ENCODE measurements at places on chromosomes 1 and 21.

- DNase-seq = no peak
Observed at GRCh38 chr1:67748630-67749029, 63.6 kb downstream of the GADD45A start.

- DNase-seq = no peak
Observed at GRCh38 chr1:3440300-3440681, 14.2 kb upstream of the ARHGEF16 start.

DNA sequence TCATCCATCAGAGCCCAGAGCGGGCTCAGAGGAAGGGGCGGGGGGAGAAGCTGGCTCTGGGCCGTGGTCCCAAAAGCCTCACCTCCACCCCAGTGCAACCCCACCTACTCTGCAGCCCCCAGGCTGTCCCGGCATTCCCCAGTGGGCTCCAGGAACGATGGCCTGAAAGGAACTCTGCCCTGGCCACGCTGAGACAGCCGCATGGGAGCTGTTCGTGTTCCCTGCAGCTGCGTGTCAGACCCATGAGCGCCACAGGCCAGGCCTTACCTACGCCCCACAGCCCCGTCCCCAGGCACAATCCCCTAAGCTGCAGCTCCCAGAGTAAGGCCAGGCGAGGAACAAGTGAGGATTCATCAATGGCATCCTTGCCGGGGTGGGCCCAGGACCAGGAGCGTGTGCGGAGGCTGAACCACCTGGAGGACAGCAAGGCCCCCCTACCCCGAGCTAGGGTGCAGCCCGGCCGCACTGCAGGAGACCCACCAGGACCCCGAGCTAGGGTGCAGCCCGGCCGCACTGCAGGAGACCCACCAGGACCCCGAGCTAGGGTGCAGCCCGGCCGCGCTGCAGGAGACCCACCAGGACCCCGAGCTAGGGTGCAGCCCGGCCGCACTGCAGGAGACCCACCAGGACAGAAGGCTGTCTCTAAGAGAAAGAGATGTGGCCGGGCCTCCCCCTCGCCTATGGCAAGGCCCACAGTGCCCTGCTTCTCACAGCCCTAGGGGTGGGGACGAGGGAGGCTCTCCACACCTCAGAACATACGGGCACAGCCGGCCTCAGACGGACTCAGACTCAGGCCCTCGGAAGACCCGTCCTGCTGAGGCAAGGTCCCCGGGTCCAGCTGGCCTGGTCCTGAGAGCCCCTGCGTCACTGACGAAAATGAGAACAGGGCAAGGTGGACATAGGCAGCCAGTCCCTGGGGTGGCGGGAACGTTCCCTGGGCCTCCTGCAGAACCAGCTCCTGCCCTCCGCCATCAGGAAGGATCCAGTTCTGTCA is 26.5 kb upstream of the ARHGEF16 start:
- DNase-seq = no peak

DNA sequence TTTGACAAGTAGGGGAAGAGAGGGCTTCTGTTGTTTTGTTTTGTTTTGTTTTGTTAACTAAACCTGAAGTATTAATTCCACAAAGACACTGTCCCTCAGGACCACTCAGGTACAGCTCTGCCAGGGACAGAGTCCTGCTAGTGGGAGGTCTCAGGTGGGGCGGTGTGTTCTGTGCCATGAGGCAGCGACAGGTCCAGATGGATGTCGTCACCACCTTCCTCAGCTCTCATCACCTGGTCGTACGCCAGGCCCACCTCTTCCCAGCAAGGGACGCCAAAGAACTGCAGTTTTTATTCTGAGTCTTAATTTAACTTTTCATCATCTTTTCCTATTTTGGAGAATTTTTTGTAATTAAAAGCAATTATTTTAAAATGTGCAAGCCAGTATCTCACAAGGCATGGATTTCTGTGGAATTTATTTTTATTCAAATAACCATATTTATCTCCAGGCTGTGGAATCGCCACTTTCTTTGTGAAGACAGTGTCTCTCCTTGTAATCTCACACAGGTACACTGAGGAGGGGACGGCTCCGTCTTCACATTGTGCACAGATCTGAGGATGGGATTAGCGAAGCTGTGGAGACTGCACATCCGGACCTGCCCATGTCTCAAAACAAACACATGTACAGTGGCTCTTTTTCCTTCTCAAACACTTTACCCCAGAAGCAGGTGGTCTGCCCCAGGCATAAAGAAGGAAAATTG is 62.5 kb downstream of the POFUT2 start:
- no peak for DNase-seq

DNA sequence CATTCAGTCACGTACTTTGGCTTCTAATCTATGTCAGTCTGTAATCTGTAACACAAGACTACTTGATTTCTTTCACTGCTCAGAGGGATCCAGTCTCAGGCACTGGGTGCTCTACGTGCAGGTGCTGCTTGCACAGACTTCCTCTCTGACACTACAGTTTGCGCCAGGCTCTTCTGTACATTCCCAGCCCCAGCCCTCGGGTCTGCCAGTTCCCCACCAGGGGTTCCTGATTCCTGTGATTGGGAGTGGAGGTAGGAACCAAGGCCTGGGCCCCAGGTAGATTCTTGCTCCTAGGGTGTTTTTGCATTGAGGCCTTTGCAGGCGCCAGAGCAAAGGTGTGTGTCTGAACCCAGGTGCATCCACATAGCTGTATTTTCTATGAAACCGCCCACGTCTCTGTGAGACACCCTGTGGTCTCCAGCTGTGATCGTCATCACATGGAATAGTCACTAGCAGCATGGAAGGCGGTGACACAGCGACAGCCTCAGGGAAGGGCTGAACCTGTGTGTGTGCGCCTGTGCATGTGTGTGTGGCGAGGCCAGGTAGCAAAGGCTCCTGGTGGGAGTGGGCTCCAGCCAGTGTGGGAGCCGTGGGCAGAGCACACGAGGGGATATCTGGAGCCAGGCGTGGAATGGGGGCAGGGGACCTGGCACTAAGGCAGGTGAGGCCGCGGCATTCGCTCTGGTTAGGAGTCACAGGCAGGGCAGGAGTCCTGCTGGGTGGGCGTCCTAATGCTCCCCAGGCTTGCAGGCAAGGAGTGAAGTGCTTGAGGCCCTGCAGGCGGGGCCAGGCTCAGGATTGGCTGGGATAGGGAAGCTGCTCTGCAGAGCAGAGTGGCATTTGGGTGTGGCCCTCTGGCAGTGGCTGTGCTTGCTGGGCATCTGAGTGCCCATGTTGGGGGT is 5.2 kb downstream of the GJC2 start:
- no peak for DNase-seq

- no peak for DNase-seq
Observed at GRCh38 chr21:29443411-29444010, 144.8 kb downstream of the BACH1 start.

DNA sequence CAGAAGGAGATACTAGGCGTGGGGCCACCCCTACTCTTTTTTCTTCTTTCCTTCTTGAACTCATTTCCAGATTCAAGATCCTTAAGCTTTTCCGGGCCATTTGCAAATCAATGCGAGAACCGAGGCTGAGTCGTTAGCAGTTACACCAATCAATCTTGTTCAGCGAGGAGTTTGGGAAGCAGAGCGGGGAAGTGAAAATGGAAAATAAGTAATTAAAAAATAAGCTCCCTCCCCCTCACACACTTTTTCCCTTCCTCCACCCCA is 1.7 kb upstream of the NEGR1 start:
- DNase-seq = no peak

- no peak for DNase-seq
Observed at GRCh38 chr1:53575141-53575954, 116.1 kb downstream of the DMRTB1 start.

DNA sequence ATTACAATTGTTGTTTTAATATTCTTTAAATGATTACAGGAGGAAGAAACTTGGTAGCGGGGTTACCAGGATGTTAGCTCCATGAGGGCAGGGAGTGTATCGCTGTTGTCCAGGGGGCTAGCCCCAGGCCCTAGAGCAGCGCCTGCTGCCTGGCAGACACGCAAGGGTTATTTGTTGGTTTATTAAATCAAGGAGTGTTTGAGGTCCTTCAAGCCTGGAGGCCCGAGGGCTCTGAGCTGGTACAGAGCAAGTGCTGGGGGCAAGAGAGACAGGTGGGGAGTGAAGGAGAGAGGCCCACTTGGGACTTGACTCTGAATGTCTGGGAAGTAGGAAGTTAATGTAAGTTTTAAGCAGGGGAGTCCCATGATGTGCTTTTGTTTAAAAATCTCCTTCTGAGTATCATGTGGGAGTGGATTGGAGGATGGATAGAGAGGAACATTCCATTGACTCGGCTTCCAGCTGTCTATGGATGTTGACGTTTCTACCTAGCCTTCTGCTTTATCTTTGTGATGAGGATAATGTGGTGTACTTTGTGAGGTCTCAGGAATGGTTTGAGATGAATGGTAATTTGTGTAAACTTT is 8.7 kb downstream of the ITSN1 start:
- no peak for DNase-seq

DNA sequence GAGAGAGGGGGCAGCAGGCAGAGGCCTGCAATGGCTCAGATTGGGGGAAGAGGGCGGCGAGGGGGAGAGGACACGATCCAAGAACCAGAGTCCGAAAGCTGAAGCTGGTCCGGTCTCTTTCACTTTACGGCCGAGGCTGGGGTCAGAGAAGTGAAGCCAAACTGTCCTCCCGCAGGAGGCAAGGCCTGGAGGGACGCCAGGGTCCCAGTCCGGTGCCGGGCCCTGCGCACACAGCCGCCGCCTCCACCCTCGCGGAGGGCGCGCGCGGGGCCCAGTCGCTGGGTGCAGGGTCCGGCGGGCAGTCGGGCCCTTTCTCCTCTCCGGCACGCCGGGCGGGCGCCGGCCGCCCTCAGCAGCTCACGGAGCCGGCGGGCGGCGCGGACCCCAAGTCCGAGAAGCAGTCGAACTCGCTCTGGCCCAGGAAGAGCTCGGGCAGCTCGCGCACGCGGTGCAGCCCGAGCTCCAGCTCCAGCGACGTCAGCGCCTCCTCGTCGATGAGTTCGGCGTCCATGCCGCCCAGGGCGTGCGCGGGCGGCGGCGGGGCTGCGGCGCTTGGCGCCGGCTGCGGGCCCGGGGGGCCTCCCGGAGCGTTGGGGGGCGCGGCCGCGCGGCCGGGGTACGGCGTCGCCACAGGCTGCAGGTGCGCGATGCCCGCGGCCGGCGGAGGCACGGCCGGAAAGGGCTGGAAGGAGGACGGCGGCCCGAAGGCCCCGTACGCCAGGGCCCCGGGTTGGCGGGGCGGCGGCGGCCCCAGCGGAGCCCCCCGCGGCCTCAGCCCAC is 749 bp downstream of the CITED4 start:
- peak; percentile 74 for DNase-seq

DNA sequence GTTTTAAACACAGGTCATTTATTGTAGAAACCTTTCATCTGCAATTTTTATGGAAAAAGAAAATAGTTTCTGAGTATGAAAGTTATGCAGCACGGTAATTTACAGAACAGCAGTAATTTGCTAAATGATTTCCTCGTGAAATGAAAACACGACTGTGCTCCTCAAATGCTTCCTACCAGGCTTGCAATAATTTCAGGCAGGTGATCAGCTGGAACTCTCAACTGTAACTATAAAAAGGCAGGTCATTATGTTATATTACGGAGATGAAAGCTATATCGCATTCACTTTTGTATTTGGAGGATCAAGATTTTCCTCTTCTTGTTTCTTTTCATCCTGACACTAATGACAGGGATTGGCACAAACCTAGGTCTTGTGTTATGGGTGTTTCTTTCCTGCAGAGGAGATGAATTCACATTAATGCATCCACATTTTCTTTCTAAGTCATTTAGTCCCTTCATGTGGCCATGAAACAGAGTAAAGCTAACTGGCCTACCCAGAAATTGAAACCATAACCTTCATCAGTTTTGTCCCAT is 57.4 kb downstream of the SAMSN1 start:
- no peak for DNase-seq

- DNase-seq = no peak
Observed at GRCh38 chr1:46476673-46477072, 13.0 kb upstream of the DMBX1 start.
